ENCODE measurements at places on chromosomes 11 and 22. TPM values are rescaled to one million over a fixed set of nuclear protein-coding genes. Genes with fewer than 3 reads are reported as not detected.

The CD6 gene
- total RNA-seq = 0.83 TPM

The MMP27 gene
- total RNA-seq = not detected

The HINFP gene
- total RNA-seq = 8.9 TPM

The OR5M8 gene
- not detected for total RNA-seq

The CHADL gene
- 2.5 TPM for total RNA-seq

The C11orf97 gene
- total RNA-seq = 0.35 TPM

The ZNF70 gene
- total RNA-seq = 0.96 TPM

The OR10D3 gene
- not detected for total RNA-seq

DNA sequence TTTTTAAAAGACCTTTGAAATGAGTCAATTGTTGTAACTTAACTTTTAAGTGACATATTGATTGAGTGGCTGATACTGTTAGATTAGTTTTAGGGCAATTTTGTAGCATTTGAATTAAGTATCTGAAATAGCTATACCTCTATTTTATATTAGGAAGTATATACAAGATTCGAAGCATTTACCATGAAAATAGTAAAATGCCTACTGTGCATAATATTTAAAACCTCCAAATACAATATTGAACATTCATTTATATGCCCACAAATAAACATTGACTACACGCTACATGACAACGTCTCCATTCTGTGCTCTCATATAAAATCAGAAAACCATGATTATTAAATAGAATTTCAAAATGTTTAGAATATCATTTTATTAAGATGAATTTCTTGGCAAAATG lies 14.5 kb downstream of the SOX6 start:
- no peak for DNase-seq

DNA sequence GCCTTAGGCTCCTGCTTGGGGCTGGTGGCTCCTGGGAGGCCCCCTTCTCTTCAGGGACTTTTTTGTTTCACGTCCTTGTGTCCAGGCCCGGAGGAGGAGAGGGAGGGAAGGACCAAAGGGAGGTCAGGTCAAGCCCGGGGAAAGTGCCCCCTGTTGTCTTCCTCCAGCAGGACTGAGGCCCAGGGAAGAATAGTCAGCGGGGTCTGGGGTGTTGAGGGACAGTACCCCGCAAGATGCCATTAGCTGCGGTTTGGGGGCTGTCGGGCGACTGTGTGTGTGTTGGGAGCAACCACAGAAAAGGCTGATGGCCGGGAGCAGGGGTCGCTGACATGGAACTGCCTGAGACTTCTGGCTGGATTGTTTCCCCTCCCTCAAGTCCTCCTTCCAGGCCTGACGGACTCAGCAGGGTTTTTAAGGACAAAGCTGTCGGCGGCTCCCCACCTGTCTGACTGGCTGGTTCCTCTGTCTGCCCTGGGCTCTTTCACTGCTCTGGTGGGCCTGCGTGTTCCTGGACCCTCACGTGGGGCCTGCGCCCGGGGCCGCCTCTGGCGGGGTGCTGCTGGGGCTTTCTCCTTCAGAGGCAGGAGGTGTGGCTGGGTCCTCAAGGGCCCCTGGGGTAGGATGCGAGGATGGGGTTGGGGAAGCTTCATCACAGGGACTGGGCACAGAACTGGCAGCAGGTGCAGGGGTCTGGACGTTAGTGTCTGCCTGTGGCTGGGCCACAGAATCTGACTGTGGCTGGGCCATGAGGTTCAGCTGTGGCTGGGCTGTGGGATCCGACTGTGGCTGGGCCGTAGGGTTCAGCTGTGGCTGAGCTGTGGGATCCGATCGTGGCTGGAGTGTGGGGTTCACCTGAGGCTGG lies 1.5 kb downstream of the GPR152 start:
- no peak for DNase-seq

DNA sequence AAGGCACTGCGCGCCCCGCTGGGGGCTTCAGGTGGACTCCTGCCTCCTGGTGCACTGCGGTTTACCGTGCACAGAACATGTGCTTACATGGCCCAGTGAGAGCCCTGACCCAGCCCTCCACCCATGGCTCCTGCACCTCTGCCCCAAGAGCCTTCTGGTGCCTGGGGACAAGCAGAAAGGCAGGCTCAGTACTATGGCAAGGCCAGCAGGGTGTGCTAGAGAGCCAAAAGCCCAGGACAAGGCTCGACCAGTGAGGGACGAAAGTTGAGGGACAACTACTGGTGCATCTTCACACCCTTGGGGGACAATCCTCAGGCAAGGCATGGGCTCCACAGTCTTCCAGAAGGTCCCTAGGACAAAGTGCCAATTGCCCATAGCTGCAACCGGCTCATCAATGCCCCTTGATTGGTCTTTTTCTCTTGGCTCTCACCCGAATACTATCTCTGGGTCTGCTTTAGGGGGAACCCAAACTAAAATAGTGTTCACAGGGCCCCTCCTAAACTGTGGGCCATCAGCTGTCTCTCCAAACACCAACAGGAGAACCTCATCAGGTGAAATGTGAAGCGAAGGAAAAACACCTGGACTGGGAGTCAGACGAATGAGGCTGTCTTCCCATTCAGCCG lies 13.5 kb downstream of the PGA5 start:
- DNase-seq = peak; percentile 75

DNA sequence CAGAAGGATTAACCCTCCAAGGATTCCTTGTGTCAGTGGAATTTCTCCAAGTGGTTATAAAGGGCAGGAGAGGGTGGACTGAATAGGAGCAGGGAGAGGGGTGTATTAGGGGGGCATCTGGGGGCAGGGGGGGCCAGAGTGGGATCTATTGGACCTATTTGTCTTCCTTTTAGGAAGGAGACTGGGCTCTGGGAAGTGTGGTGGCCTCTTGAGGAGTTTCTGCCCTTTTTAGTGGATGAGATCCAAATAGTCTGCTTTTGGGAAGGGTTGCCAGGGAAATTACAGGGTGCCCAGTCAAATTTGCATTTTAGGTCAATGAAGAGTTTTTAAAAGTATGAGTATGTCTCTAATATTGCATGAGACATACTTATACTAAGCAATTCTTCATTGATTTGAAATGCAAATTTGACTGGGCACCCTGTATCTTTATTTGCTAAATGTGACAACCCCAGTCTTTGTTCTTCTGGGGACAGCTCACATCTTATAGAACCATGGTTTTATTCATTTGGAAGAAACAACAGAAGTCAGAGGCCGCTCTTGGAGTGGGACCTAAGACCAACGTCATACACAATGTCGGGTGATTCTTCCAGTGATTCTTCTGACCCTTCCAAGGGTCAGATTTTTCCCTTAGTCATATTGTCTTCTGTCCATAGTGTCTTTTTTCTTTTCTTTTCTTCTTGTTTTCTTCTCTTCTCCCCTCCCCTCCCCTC lies 429 bp upstream of the SLC22A6 start:
- no peak for DNase-seq

DNA sequence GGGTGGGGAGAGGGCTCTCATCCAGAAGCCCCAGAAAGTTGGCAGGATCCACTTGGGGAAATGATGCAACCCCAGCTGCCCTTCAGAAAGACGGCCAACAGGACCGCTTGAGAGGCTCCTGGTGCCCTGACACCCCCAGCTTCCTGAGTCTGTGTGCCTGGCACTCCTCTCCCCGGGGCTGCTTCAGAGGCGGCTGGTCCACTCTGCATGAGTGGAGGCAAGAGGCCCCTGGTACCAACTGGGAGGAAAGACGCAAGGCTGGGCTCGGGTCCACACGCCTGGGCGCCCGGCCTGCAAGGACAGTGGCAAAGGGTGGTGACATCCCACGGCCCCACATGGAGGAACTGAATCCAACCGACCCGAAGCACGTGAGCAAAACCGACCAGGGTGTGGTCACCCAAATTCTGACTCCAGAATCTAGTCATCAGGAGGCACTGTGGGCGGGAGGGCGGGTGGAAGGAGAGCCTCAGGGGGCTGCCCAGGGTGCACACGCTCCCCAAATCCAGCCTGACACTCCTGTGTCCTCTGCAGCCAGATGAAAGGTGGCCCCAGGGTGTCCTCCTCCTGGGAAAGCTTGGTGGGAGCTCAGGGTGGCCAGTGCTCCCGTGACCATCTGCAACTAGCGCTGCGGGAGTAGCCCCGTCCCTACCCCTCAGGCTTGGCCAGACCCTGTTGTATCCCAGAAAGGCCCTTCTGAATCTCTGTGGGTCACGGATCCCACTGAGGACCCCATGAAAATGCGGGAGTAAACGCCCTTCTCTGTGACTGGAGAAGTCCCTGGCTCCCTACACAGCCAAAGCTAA lies 3.7 kb downstream of the RNH1 start:
- DNase-seq = peak; percentile 51

GRCh38 chr11:73288873-73289707 lies 17.0 kb downstream of the P2RY6 start:
- peak; percentile 68 for DNase-seq

DNA sequence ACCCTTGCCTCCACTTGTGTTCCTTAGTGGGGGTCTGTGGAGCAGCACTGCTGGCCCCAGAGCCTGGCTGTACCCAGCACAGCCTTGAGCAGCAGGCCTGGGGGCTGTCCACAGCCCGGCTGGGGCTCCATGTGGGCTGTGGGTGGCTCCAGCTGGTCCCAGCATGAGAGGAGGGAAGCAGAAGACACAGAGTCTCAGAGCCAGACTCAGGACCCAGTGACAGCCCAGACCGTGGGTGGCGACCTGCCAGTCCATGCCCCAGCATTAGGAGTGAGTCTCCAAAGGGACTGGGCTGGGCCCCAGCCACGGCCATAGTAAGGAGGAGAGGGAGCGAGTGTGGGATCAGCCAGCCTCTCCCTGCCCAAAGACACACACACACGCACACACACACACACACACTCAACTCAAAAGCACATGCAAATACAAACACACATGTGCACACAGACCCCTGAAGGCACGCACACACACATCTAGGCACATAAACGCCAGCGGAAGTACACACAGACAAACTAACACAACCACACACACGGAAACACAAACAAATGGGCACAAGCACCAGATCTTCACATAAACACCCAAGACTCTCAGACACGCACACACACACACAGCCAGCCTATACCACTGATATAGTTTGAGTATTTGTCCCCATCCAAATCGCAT lies 16.7 kb upstream of the LRRC10B start:
- DNase-seq = no peak

- no peak for DNase-seq
These were observed 3.4 kb upstream of the DPP3 start for GRCh38 chr11:66476841-66477251.

DNA sequence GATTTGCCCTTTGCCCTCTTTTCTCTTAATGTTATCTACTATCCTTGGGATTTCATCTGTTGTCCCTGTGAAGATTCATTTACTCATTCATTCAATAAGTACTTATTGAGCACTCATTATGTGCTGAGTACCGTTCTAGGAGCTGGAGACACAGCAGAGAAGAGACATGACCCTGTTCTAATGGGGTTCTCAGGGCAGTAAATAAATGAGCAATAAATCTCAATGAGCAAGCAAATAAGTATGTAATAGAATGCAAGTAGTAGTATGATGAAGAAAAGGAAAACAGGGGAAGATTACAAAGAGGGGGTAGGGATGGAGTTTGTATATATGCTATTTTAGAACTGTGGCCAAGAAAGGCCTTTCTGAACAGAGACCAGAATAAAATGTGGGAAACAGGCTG lies 34.2 kb upstream of the NRIP3 start:
- no peak for DNase-seq

DNA sequence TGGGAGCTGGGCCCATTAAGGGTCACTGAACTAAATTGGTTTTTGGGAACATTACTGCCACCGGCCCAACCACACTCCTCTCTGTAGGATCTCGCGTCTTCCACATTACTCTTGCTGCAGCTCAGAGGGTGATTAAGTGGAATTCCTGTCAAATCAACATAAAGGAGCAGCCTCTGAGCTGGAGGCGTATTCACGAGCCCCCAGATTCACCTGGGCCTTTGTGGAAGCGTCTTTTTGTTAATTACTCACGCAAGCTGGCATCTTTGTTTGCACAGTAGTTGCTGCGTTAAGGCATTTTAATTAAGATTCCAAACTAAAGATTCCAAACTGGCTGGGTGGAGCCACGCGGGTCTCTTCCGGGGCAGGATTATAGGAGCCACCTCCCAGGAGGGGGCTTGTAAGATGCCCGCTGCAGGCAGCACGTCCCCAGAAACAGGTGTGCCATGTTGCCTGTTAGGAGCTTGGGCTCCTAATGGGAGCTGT lies 21.5 kb upstream of the RFPL3 start:
- no peak for DNase-seq

GRCh38 chr11:69416762-69417698 lies 64.4 kb upstream of the LINC01488 start:
- DNase-seq = no peak

- no peak for DNase-seq
These were observed 821.3 kb upstream of the API5 start for GRCh38 chr11:42490506-42490905.

GRCh38 chr11:35324183-35324886 lies 95.0 kb downstream of the SLC1A2 start:
- DNase-seq = no peak

DNA sequence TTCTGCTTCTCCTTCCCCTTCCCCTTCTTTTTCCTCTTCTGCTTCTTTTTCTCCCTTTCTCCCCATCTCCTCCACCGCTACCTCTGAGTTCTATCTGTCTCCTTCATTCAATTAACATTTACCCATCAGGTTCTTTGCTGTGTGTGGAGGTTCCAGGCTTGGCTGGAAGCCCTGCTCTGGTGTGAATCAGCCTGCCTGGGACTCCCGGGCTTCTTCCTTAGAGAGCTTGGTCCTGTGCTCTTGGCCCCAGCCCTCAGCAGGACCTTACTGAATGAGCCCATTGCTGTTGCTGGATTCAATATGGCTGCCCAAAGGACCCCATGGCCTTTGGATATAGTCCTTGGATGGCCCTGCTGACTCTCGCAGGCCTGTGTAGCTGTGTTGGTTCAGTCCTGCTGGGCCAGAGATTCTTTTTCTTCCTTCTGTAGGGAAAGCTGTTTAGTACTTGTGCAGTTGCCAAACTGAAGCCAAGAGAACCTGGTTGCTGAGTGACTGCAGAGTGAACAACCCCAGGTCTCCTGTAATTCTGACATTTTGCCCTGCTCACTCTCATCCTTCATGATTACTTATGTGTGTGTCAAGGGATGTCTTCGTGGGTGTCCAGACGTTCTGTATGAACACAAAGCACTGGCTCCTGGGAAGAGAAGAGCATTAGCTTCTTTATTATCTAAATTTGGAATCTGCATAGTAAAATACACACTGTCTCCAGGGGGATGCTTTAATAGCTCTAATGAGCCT lies 81.0 kb upstream of the ZBED5 start:
- DNase-seq = no peak

- no peak for DNase-seq
These were observed 105.0 kb downstream of the DBX1 start for GRCh38 chr11:20055312-20055711.

DNA sequence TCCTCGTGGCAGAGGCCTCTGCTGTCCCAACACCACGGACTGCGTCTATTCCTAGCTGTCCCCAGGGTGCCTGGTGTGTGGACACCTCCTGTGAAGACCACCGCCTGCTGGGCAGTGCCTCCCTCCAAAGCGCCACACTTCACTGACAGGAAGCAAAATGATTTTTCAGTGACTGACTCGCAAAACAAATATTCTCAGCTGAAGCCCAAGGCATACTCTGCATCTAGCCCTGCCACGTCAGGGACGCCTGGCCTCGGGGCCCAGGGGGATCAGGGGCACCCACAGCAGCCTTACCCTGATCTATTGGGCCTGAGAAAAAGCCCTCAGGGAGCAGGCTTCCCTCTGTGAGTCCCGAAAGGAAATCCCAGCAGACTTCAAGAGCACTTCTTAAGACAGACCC lies 2.2 kb downstream of the BRD1 start:
- DNase-seq = no peak

- DNase-seq = no peak
These were observed 1.5 kb upstream of the ANKRD13D start for GRCh38 chr11:67287355-67288197.

- no peak for DNase-seq
These were observed 10.9 kb upstream of the SC5D start for GRCh38 chr11:121281698-121282097.

- DNase-seq = no peak
These were observed 566.8 kb upstream of the TENM4 start for GRCh38 chr11:80007616-80008015.
